ENCODE measurements at places on chromosomes 1 and 21.

DNA sequence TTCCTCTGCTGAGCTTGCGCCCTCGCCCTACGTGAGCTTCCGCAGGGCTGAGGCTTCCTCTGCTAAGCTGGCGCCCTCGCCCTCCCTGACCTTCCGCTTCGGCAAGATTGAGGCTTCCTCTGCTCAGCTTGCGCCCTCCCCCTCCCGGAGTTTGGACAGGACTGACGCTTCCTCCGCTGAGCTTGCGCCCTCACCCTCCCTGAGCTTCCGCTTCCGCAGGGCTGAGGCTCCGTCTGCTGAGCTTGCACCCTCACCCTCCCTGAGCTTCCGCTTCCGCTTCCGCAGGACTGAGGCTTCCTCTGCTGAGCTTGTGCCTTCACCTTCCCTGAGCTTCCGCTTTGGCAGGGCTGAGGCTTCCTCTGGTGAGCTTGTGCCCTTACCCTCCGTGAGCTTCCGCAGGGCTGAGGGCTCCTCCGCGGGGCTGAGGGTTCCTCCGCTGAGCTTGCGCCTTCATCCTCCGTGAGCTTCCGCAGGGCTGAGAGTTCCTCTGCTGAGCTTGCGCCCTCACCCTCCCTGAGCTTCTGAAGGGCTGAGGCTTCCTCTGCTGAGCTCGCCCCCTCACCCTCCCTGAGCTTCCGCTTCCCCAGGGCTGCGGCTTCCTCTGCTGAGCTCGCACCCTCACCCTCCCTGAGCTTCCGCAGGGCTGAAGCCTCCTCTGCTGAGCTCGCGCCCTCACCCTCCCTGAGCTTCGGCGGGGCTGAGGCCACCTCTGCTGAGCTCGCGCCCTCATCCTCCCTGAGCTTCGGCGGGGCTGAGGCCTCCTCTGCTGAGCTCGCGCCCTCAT is 753.6 kb upstream of the TPTE start:
- no peak for DNase-seq

DNA sequence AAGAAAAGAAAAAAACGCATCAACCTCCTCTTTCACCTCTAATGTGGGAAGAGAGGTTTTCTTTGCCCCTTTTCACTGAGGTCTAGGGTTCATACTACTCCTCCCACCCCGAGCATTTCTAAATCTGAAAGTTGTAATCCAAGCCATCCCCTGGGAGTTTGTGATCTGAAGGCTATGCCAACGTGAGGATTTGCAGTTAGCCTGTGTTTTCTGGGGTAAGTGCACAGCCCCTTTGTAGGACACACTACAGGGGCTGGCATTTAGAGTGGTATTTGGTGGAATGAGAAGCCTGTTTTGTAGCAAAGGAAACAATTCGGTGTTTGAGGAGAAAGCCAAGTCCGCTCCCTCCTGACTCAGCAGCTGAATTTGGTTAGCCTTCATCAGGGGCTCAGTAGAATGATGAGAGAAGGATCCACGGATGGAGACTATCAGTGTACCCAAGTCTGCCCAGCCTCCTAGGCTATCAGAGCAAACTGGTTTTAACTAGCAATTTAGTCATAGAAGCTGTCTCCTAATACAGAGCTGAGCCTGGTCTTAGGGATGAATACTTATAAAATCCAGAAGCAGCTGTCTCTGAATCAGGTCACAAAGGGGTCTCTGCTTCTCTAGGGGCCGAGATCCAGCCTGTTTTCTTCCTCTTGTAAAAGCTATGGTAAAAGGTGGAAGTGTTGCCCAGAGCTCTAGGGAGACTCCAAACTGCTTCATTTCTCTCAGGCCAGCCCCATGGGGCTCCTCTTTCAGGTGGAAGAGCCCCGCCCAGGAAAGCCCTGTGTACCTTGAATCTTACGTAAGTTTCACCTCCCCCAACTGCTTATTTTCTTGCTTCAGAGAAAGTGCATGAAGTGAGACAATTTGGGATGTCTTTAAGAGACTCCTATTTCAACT is 2.1 kb downstream of the PCP4L1 start:
- DNase-seq = no peak

DNA sequence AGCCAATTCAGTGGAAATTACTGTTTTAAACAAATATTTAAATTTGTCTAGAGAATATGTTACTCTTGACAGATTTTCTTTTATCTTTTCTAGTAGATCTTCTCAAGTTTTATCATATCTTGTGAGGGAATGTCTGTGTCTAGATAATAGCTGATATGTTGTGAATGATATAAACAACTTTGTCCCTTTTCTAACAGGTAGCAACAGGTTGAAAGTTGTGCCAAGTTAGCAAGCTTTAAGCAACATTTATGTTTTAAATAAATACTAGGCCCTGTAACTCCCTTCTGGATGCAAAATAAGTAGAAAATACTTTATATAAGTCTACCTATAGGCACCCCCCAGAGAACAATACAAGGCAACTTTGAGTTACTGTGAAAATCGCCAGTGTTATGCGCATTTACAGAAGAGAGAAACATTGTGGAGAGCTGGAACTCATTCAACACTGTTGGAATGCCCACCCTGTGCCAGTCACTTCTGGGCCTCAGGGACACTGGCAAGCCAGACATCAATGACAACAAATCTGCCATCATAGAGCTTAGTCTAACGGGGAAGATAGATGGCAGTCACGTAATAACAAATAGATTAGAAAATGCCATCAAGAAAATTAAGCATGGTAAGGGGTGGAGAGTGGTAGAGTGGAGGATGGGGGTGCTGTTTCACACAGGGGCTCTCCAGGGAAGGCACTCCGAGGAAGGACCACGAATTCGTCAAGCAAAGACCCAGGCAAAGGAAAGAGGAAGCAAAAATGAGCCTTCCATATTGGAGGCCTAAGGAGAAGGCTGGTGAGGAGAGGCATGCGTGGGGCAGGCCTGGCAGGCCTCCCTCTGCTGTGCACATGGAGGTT is 4.4 kb downstream of the MAP3K21 start:
- DNase-seq = no peak

DNA sequence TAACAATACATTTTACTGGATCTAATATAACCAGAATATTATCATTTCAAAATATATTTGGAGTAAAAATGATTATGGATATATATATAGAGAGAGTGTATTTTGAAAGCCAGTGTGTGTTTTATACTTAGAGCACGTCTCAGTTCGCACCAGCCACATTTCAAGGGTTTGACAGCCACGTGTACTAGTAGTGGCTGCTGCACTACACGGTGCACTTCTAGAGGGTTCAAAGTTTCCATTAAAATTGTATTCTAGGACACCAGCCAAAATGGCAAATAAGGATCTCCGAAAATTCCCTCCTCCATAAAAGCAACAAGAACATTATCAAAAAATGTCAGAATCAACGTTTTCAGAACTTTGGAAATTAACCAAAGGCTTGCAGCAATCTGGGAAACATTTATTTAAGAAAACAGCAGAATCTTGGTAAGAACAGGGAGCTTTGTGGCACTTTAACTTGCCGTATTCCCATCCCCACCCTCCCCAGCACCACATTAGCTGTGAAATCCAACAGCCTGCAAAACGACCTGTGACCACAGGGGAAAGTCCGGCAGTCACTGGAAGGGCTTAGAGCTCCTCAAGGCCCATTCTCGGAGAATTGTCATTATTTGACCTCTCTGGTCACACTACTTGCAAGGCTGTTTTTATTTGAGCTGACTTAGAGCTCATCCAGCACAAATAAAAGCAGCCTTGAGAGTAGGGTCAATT is 33.5 kb upstream of the MRPS6 start:
- no peak for DNase-seq

DNA sequence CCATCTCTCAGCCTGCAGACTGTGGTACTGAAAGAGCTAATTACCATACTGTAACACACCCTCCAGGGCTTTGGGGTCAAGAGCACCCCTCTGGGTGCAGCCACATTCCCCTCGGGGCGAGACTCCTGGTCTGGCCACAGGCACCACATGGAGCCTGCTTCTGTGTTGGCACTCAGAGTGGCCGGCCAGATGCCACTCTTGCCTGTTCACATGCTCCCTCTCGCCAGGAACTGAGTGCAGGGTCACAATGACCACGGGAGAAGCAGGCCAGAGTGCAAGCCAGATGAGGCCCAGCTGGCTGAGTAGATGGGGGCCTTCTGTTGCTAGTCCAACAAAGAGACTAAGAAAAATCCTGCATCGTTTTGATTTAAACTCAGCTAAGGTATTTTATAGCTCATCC is 864.0 kb downstream of the KCNT2 start:
- DNase-seq = no peak

- DNase-seq = no peak
These were observed 22.5 kb downstream of the JMJD4 start for GRCh38 chr1:227712648-227713047.

DNA sequence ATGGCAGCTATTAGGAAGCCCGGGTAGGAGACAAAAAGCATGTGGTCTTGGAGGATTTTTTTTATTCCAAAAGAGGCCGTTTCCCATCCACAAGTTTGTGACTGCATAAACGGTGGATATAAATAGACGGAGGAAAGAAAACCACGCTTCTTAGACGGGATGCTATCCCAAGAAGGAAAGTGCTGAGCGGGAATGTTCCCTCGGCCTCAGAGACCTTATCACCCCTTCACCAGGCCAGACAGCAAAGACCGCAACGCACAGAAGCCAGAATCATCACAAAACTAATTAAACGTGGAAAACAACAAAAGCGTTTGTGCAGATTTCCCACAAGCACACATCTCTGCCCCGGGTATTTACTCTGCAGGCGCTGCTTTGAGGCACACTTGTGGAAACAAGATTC is 43.2 kb downstream of the HLCS start:
- no peak for DNase-seq

- DNase-seq = peak; percentile 82
These were observed 23.8 kb upstream of the KCNA10 start for GRCh38 chr1:110542725-110543124.
